ENCODE measurements at places on chromosomes 6 and 20.

GRCh38 chr20:24582373-24583168, 113.1 kb downstream of the SYNDIG1 start:
- DNase-seq = no peak

DNA sequence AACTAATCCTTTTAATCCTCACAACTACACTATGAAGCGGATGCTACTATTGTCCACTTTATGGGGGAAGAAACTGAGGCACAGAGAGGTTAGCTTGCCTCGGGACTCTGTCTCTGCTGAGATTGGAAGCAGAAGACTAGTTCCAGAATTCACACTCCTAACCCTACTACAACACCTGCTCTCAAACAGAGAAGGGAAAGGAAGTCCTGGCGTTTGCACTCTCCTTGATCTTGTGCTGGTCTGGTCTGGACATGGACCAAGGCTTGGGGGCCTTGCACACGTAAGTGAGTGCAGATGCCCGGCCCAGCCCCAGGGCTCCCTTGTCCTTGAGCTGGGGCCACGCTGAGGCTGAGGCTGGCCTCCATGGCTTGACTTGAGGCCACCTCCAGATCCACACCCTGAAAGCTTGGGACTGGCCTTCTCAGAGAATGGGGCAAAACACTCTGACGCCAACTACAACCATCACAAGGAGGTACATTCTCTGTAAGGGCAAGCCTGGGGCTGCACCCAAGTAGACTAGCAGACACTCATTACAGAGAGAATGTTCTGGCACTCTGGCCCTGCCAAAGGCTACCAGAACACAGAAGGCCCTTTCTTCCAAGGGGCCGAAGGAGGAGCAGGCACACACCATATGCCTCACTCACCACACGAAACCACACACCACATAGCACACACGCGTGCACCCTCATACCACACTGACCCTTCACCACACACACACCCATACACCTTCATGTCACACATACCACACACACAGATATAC, 33.3 kb upstream of the EZR start:
- DNase-seq = no peak

GRCh38 chr6:107668743-107669474, 155.2 kb downstream of the SCML4 start:
- no peak for DNase-seq

- no peak for DNase-seq
These were observed 153.2 kb upstream of the TAB2 start for GRCh38 chr6:149164199-149164750.

GRCh38 chr6:40131675-40132074, 197.4 kb upstream of the MOCS1 start:
- no peak for DNase-seq

All from activated T-cell treated with anti-CD3 and anti-CD28 coated beads for 1 hour (primary cell).